ENCODE measurements at places on chromosomes 11 and 22. TPM values are rescaled to one million over a fixed set of nuclear protein-coding genes. Genes with fewer than 3 reads are reported as not detected.

DNA sequence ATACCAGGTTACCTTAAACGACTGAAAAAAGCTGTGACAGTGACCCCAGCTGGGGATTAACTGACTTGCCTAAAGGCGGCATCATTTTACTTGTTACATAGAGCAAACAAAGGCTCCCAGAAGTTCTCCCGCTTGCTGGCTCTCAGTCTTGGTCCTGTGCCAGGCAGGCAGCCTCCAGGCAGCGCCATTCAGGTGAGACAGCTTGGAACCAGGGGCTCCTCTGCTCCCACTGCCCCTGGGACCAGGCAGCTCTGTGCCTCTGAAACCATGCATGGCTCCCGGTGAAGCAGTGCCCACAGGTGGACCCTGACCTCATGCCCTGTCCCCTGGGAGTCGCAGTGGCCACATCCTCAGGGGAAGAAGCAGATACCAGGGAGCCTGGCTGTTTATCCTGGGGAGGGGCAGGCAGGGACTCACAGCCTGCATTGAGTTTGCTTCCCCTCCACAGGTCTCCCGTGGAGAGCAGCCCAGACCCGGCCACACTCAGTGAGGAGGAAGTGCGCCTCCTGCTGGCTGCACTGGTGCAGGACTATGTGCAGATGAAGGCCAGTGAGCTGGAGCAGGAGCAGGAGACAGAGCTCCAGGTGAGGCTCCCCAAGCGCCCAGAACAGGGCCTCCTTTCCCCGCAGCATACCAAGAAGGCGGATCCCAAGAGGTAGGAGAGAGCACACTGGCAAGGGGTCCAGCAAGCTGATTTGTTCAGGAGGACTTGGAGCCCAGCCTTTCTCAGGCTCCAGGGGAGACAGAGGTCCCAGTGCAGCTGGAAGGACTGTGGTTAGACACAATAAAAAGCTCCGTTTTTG is 15.6 kb upstream of the CYP2R1 start:
- peak; percentile 89 for DNase-seq

PGM2L1 gene
- 7.8 TPM for total RNA-seq

DNA sequence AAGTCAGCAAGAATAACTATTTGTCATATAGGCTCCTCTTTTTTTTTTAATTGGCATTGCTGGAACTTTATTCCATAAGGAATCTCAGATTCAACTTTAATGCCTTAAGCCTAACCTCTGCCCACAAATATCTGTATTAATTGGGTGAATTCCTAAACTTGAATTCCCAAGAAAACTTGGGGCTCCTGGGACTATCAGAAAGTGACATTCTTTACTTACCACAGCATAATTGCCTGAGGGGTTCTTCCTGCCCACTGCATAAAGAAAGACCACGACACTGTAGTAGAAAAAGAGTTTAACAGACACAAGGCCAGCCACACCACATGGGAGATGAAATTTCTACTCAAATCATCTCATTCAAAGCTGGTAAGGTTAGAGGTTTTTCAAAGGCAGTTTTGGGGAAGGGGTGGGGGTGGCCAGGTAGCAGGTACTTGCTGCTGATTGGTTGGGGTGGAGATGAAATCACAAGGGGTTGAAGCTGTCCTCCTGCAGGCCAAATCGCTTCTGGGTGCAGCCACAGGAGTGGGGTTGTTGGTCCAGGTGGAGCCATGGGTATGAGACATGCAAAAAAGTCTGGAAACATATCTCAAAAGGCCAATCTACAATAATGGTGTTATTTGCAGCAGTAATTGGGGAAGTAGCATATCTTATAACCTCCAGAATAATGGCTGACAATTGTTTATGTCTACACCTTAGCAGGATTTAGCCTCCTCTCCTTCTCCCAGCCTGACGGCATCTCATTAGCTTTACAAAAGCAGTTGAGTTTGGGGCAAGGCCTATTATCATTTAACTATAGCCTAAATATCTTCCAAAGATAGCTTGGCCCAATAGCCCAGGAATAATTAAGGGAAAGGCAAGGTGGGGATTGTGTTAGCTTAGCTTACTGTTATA is 4.8 kb upstream of the NLRP10 start:
- no peak for DNase-seq

DNA sequence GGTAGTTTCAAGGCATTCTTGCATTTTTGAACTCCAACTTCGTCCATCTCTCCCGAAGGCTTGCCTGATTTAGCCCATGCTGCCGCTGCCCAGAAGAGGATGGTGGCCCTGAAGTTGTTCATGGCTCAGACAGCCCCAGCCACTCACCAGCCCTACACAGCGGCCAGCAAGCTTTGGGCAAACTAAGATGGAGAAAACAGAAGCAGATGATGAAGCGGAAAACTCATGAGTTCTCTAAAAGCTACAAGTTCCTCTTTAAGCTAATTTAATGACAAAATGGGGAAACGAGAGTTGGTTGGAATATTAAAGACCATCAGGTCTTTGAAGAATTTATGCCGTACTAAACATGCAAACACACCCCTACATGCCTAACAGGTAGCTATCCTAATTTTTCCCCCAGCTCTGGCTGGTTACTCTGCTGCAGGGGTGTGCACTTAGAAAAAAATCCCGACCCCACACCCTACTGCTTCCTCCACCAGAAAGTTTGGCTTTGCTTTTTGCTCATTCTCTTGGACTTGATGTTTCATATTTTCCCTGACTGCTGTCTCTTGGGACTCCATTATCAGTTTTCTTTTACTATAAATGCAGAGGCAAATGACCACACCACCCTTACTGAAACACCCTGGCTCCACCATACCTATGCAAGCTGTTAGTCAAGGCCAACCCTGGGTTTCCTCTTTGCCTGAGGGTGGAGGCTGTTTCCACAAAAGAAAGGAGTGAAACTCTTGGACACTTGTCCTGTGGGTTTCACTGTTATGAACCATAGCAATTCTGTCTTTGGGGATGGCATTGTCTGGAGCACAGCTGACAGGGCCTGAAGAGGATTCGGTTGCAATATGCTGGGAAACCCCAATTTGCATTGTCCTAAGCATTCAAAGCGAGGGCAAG is at the start of gene MPEG1:
Gene MPEG1, minus strand, starts transcription at position 184 of the 888 bp plus-strand sequence. Its CDS starts 62 bp downstream, at position 122.
- no peak for DNase-seq

LRRC51 gene
- total RNA-seq: 6.2 TPM

GRCh38 chr11:108512708-108513107 is 14.5 kb upstream of the POGLUT3 start:
- DNase-seq: no peak

TMPRSS5 gene
- 0.11 TPM for total RNA-seq

DNA sequence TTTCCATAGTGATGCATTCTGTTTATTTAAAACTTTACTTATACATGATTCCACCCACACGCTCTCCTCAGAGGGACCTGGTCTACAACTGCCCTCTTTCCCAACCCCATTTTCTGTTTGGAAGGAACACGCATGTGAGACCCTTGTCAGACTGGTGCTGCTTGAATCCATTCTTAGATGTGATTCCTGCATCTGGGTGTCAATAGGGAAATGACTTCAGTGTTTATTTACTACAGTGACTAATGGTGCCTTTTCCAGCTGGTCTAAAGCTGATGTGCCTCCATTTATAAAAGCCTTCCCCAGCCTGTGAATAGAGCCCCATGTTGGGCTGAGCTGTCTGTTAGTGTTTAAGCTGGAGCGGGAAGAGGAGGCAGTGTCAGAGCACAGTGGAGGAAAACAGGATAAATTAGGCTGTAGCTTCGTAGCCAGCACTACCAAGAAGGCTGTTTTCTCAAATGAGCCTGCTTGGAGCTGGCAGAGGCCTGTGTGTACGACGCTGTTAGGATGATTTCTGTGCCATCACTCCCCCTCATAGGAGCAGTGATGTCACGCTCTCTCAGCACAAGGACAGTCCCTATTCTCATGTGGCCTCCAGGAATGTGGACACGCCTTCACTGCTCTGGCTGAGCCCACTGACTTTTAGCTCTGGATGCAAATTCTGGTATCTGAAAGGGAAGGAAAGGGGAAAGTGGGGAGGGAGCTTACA is 18.9 kb upstream of the C11orf96 start:
- no peak for DNase-seq

GRCh38 chr11:105447936-105448702 is 161.8 kb upstream of the GRIA4 start:
- no peak for DNase-seq

KREMEN1 gene
- 20.2 TPM for total RNA-seq

MAPK11 gene
- total RNA-seq: 1.9 TPM

OR4C15 gene
- total RNA-seq: not detected

CHRDL2 gene
- 0.42 TPM for total RNA-seq

GRCh38 chr11:61955422-61956135 is 5.4 kb downstream of the BEST1 start:
- DNase-seq: peak; percentile 50

CTSW gene
- total RNA-seq: 1.2 TPM

C11orf87 gene
- not detected for total RNA-seq

- peak; percentile 21 for DNase-seq
These were observed 645 bp downstream of the RTCB start for GRCh38 chr22:32411402-32411801.

- peak; percentile 69 for DNase-seq
These were observed 4.5 kb upstream of the TIMP3 start for GRCh38 chr22:32796865-32797573.

MB gene
- 2.9 TPM for total RNA-seq

DNA sequence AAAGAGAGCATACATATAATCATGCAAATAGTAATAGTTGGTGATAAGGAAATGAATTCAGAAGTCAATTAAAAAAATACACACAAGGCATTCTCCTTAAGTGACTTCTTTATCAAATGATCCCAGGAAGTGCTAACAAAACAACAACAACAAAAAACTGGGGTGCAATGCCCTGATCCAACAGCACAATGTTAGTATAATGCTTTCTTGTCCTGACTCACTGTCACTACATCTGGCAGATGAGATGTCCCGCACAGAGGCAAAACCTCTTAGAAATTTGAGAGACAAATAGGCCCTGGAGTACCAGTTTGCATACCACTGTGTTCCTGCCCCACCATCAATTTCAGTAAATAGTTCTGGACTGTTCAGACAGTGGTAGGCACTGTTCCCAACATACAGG is 11.0 kb upstream of the AMBRA1 start:
- no peak for DNase-seq

ROBO4 gene
- 5.0 TPM for total RNA-seq

OR2D2 gene
- 0.40 TPM for total RNA-seq

DRD4 gene
- total RNA-seq: 0.69 TPM
